Kidney glomerular epithelial cell (primary cell): ENCODE measurements at places on chromosomes 7 and 10.

GRCh38 chr7:70579397-70580097 lies 552.4 kb upstream of the GALNT17 start:
- DNase-seq, result no peak

DNA sequence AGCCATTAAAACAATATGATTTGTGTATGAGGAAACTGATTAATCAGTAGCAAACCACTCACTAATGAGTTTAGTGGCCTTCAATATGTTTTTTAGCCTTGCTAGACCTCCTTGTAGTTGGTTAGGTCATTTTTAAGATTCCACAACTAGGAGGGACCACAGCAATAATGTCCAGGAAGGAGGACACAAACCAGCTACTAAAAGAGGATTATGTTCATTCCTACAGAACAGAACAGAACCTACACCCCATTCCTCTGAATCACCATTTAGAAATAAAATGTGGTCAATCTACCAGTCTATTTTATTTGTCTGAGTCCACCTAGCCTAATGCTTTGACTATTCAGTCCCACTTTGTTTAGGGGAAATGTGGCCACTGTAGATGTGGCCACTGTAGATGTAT lies 226.3 kb downstream of the GLI3 start:
- DNase-seq, result no peak

DNA sequence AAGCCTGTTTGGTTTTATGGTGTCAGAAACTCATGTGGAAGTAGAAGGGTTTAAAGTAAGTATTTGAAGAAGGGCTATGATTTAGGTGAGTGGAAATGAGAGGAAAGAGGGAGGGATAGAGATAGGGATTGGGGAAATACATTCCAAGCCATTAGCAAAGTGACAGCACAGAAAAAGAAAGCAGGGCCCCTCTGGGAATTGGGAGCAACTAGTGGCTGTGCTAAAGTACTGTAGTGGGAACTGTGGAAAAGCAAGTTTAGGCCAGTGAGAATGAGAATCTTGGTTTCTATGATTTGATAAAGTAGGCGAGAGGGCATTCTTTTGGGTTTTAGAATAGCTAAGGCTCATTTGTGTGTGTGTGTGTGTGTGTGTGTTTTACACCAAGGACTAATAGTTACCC lies 5.0 kb downstream of the PRKG1 start:
- DNase-seq, result no peak

DNA sequence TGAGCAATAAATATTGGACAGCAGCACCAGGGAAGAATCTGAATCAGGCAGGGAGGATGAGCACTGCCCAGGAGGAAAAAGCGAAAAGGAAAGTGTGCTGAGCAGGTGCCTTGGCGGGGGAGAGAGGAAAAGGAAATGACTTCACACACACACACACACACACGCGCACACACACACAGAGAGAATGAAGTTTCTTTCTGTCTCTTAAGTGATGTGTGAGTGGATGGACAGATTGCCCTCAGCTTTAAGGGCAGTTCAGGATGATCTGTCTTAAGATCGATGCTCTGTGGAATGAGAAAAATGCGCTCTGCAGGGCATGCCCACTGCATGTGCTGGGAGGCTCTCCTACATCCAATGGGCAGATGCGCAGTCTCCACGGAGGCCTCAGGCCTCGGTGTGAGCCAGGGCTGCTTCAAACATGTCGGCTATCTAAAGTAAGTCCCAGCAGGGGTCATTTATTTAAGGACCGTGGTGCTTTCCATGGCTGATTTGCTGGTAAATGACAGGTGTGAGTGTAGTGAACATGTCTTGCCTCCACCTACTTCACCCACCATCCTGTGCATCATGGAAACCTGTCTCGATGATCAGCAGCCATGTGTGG lies 2.5 kb upstream of the ACBD5 start:
- DNase-seq, result peak; percentile 81

DNA sequence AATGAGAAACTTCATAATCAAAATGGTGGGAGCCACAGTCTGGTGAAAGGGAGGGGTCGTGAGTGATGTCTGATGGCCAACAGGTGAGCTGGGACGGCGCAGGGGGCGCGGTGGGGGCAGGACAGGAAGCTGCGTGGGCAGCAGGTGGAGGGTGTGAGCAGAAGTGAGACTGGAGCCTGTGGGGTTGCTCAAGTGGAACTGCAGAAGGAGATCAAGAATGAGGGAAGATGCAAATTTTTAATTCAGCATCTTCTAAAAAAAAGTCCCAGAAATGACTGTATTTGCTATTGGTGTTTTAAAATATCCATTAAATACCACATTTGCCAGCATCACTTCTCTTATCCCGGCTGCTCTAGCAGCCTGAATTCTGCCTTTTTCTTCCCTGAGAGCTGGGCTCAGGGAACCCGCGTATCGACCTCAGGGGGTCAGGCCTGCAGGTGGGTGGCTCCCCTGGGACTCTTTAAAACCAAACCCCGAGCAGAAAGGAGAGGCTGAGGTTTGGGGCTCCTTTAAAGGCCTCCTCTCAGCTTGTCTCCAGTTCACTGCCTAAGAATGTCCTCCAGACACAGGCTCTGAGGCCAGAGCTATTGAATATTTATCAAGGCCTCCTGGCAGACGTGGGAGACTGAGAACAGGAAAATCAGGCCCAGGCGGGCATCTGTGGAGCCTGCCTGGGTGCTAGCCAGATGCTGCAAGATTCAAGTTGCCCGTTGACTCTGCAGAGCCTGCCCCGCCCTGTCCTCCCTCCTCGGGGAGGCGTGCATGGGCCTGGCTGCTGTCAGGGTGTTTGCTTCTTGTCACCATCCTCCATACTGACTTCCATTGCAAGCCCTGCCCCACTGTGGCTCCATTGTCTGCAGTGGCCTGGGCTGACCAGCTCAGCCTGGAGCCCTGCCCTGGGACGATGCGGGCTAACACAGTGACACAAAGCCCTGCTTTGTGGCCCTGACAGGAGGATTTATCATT lies 53.9 kb downstream of the SYPL1 start:
- no peak for DNase-seq

DNA sequence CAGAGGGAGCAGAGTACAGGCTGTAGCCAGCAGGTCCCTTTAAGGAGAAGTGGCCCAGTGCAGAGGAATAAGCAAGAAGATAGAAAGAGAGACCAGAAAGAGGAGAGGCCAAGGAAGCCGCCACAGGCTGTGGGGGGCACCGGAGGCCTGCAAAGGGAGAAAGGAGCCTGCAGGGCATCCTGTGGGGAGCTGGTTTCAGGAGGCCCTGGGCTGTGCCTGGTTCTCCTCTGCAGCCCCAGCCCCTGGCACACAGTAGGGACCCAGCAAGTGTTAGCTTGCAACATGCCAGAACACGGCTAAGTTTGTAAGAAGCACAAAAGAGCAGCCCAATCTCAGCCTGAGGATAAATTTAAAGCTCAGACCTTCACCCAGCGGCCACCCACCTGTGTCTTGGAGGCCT lies 12.3 kb upstream of the C10orf71 start:
- no peak for DNase-seq

DNA sequence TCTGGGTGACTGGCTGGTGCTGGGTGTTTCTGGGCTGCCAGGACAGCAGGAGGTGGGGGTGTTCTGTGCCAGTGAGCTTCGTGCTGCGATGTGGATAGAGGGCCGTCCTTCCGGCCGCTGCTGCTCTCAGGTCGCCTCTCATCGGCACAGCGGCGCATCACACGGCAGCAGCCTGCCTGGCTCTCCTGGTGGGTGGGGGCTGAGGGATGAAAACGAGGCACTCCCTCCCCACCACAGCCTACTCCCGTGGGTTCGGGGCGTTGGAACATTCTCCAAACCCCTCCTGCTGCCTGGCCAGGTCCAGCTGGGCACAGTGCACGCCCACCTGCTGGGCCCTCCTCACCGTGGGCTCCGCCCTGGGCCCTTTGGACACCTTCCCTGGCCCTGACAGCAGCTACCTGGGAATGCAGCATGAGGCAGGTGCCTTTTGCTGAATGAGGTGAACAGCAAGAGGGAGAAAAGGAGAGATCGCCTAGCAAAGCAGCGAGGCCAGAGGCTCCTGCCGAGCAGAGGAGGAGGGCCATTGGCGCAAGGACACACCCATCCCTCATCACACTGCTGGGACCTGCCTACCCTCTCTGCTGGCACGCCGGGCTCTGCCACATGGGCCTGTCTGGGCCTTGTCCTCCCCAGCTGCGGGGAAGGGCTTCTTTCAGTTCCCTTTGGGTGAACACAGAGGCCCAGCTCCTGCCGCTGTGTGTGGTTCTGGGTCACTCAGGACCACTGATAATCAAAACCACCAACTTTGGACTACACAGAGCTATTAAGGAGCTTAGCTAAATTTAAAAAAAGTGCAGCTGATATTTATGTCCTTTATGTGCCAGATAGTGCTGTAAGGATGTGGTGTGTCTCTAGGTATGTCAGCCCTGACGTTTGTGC lies 33.4 kb downstream of the INPP5A start:
- no peak for DNase-seq
